ENCODE measurements at places on chromosomes 1 and 21.

DNA sequence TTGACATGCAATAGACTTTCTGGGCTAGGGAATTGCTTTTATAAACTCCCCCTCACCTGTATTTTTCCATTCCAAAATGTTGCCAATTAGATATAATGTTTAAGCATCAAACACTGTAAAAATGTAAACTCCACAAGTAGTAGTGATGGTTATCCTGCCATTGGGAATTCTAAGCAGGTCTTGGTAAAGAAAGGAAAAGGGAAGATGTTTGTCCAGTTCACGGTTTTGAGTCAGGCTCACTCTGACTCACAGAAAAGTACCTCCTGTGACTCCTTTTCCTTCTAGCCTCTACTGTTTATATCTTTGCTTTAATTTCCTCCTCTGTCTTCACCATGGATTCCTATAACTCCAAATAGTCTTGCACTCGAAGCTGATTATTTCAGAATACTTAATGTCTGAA is 19.0 kb upstream of the PTPN14 start:
- DNase-seq: no peak

GRCh38 chr1:201786824-201787223 is 42.1 kb upstream of the IPO9 start:
- DNase-seq: no peak

DNA sequence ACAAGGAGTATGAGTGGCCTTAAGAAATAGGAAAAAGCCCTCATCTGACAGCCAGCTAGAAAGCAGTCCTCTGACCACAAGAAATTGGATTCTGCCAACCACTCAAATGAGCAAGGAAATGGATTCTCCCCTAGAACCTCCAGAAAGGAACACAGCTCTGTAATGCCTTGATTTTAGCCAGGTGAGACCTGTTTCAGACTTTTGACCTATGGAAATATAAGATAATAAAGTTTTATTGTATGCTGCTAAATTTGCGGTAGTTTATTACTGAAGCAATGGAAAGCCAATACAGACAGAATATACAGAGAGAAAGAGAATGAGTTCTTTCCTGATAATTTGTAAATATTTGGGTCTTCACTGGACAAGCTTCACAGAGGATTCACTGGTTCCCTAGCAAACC is 28.8 kb upstream of the SELE start:
- no peak for DNase-seq

DNA sequence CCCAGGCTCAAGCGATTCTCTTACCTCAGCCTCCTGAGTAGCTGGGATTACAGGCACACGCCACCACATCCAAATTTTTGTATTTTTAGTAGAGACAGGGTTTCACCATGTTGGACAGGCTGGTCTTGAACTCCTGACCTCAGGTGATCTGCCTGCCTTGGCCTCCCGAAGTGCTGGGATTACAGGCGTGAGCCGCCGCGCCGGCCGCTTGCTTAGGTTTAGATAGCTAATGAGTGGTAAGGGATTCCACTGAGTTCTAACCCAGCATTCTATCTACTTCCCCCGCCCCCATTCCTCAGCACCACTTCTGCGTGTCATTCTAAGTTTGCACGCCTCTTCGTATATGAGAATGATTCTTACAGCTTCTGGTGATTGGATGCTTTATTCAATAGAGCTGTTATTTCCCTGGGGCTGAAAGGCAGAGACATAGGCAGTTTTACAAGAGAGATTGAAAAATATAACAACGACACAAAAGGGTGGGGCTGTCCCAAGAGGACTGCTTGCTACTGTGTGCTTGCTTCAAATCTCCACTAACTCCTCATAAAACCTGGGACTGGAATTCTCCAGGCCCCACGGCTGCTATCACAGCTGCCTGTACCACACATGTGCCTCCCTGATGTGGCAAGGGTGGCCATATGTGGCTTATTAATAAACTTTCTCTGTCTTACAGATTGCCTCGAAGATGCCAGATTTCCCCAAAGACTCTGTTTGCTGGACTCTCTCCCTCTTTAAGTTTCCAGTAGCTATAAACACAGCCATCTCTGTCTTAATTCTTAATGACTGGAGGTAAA is 23.7 kb upstream of the GREM2 start:
- no peak for DNase-seq

GRCh38 chr1:114316204-114316603 is 162.5 kb upstream of the SYT6 start:
- no peak for DNase-seq

DNA sequence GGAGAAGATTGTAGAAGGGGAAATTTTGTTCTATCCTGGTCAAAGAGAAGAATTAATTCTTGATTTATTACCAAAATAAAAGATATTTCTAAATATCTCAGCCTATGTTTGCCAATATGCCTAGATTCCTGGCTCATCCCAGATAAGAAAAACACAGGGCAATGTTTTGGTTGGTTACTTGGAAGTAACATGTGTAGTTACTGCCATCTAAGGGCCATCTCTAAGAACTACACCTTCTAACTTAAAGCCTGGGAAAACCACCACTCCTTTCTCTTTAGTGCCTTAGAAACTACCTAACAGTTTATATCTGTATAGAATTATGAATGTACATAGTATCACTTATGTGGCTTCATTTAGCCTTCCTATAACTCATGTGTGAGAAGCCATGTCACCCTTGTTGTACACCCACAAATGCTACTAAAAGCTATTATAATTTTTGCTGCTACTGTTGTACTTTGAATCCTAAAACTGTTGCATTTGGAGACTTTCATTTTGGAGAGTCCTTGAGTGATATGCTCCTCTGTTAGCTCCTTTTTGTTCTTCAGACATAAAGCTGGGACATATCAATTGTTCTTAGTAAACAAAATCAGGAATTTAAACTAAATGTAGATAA is 4.5 kb downstream of the AIM2 start:
- no peak for DNase-seq

DNA sequence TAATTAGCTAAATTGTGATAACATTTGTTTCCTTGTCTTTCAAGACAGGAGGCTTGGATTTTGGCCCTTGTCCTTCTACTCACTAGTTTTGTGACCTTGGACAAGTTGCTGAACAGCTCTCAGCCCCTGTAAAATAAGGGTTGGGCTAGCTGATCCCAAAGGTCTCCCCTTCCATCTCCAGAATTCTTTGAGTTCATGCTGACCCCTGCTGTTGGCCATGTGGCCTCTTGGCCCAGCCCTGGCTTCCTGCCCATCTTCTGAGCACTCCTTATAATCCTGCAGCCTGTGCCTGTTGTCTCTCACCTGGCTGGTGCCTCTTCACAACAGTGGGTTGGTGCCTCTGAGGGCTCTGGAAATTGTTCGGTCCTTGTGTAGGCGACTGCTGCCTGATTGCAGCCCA is 10.1 kb downstream of the PTGFRN start:
- DNase-seq: no peak

DNA sequence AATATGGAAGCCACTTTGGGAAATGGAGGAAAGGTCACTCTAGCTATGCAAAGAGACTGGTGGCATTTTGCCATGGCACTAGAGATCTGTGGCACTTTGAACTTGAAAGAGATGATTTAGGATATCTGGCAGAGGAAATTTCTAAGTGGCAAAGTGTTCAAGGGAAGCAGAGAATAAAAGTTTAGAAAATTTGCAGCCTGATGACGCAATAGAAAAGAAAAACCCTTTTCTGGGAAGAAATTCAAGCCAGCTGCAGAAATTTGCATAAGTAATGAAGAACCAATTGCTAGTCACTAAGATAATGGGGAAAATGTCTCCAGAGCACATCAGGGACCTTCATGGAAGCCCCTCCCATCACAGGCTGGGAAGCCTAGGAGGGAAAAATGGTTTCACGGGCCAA is 191.1 kb upstream of the B3GALT2 start:
- DNase-seq: no peak

DNA sequence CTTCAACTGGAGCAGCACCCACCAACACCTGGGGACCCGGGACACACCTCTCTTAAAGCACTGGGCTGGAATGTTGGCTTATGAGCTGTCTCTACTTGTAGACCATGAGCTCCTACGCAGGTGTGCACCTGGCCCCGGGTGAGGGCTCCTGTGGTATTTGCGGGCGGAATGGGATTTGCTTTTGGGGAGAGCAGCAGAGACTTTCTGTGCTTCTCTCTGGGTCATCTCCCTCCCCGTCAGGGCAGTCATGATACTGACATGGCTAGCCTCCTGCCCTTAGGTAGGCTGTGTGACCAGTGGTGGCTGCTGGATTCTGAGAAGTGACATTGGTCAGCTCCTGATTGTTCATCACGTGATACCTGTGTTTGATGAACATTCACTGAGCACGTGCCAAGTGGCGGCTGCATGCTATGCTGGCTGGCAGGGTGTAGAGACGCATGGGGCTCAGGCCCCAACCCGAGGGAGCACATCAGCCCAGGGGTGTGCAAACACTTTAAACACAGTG is 9.0 kb upstream of the ZBTB21 start:
- DNase-seq: no peak

GRCh38 chr1:198123133-198123532 is 33.7 kb upstream of the NEK7 start:
- DNase-seq: no peak

DNA sequence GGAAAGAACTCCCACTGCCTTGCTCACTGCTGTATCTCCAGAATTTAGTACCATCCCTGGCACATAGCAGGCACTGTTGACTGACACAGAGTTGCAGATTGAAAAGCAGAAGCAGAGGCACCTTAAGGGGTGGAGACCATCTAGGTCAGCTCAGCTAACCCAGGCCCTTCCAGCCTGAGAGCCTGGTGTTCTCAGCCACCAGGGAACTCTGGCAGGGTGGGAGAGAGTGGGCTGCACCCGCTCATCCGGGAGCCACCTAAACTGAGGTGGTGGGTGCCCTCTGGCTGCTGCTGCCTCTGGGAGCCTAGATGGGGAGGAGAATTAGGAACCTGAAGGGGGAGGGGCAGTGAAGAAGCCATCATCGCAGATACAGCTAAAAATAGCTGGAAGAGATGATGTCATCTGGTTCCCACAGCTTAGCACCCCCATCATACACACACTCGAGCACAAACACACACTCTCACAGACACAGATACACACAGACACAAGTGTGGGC is 1.5 kb upstream of the TSPAN1 start:
- DNase-seq: no peak

- no peak for DNase-seq
Observed at GRCh38 chr21:45594721-45595489, 48.6 kb upstream of the PCBP3 start.

DNA sequence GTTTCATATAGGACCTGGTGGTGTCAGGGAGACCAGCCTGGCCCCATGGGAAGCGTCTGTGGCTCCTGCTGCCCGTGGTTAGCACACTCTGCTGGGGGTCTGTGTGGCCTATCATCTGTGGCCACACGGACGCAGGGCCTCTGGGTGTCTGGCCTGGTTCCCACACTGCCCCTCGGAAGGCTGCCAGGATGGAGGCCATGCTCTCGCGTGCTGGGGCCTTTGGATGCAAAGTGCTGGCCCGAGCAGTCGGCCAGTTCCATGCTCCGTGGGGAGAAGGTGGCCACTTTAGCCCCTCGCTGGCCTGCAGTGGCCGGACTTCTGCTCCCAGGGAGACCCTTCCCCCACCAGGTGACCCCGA is 20.8 kb upstream of the LRRC3 start:
- DNase-seq: no peak

GRCh38 chr1:16386454-16387113 is 19.5 kb downstream of the SZRD1 start:
- no peak for DNase-seq

DNA sequence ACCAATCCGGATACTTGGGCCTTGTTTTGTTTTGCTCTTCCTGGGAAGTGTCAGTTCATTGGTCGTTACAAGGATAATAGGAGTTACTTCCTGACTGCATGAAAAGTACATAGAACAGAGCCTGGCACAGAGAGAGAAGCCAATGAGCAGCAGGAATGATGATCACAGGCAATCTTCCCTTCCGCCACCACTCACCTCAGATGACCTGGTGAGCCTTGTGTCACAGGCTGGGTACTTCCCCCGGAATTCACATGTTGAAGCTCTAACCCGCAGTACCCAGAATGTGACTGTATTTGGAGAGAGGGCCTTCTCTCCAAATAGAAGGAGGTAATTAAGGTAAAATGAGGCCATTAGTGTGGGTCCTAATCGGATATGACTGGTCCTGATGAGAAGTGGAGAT is 18.8 kb upstream of the GPR137B start:
- no peak for DNase-seq

- DNase-seq: no peak
Observed at GRCh38 chr1:17585266-17585987, 45.9 kb downstream of the ARHGEF10L start.

DNA sequence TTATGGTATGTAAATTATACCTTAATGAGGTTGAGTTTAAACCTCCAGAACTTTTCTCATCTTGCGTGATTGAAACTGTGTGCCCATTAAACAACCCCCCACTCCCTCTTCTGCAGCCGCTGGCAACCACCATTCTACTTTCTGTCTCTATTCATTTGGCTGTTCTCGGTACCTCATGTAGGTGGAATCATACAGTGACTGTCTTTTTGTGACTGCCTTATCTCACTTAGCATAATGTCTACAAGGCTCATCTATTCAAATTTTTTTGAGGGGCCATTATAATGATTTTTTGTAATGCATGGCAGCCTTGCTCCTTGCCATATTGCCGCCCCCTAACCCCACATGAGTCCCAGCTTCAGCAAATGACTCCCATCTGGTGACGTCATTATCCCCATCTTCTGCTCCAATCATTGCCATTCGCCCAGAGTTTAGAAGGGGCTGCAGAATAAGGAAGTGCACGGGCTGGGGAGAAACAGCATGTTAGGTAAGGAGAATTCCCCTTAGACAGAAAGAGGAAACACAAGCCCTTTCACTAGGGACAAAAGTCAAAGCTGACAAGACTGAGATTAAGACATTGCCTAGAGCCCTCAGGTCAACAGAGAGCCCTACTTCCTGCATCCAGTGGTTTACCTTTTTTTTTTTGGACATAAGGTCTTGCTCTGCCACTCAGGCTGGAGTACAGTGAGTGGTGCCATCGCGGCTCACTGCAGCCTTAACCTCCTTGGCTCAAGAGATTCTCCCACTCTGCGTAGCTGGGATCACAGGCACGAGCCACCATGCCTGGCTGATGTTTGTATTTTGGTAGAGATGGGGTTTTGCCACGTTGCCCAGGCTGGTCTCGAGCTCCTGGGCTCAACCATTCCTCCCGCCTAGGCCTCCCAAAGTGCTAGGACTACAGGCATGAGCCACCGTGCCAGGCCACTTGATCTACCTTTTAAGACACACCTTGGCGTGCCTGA is 78.4 kb upstream of the ERRFI1 start:
- no peak for DNase-seq

DNA sequence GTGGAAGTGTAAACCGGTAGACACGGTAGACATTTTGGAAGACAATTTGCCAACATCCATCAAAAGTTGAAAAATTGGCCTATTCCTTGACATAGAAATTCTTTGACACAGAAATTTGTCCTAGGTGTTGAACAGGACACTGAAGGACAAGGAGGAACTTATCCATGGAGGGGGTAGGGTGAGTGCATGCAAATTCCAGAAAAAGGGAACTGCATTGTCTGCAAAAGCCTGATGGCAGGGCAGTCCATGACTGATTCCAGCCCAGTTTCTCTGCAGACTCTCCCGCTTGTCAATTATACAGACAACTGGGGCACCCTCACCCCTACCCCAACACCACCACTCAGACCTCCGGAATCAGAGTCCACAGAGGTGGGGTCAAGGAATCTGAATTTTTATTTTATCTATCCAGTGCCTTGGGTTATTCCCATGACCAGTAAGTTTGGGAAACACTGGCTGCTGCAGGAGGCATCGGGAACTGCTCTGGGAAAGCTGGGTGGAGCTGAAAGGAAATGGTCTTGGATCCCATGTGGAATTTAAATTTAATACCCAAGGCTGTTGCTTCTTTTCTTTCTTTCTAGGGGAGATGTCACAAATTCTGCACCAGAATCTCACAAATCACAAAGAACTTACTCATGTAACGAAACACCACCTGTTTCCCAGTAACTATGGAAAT is 103.3 kb upstream of the SLC45A1 start:
- no peak for DNase-seq

GRCh38 chr1:209526137-209526536 is 57.4 kb upstream of the CAMK1G start:
- DNase-seq: no peak
